GDM1 (cell line): ENCODE measurements at places on chromosomes 1 and 21.

DNA sequence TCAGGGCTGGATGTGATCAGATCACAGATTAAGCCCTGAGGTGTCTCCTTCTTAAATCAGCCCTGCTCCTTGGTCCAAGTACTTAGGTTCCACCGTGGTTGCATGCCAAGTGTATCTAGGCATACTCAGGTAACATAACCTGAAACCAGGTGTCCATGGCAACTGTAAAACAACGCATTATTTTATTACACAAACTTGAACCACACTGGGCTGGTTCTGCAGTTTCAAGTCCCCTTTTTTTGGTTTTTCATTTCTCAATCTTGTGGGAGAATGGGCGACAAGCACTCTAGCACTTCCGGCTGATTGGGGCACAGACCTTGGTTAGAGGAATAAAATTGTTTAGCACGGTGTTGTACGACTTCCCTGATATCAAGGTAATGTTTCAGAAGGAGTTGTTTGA is 65.2 kb downstream of the GBP6 start:
- no peak for DNase-seq

- DNase-seq, result no peak
These were observed 31.3 kb upstream of the MYBPHL start for GRCh38 chr1:109338091-109338490.

GRCh38 chr1:235095938-235096562 is 32.6 kb downstream of the TOMM20 start:
- no peak for DNase-seq

- DNase-seq, result no peak
These were observed 37.3 kb downstream of the ABCA4 start for GRCh38 chr1:94083681-94084080.

DNA sequence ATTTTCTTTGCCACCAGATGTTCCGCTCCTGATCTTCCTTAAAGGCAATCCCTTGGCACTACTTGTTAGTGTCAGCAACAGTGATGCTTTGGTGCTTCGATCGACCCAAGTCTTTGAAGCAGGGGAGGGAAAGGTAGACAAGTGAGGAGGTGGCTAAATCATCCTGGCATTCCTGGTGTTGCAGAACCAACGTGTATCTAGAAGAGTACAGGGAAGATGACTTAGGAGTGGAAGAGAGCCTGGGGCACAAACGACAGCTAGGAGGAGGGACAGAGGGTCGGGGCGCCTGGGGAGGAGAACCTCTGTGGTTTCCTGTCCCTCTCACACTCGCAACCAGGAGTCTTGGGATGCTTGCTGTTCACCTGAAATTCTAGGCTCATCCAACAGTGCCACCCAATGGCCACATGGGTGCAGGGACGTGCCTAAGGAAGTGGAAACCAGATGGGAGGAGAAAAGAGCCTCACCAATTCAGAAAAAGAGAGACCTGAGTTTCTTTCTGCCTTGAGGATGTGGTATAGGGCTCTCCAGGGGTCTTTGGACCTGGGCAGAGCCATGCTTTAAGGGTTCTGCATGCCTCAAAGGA is 9.5 kb upstream of the KCNA2 start:
- DNase-seq, result peak; percentile 45

GRCh38 chr1:245091818-245092637 is 62.8 kb upstream of the KIF26B start:
- DNase-seq, result no peak

- DNase-seq, result no peak
These were observed 10.8 kb upstream of the TMEM52 start for GRCh38 chr1:1929639-1930545.

- no peak for DNase-seq
These were observed 98.8 kb downstream of the FOXD2 start for GRCh38 chr1:47536646-47537118.

GRCh38 chr1:27026621-27027574 is 14.2 kb upstream of the TENT5B start:
- no peak for DNase-seq
